ENCODE measurements at places on chromosomes 16 and 17. TPM values are rescaled to one million over a fixed set of nuclear protein-coding genes. Genes with fewer than 3 reads are reported as not detected.

GRCh38 chr17:149897-150584 lies 12.7 kb downstream of the SCGB1C2 start:
- no peak for DNase-seq

GPRC5B gene
- total RNA-seq, result 52.2 TPM

DNA sequence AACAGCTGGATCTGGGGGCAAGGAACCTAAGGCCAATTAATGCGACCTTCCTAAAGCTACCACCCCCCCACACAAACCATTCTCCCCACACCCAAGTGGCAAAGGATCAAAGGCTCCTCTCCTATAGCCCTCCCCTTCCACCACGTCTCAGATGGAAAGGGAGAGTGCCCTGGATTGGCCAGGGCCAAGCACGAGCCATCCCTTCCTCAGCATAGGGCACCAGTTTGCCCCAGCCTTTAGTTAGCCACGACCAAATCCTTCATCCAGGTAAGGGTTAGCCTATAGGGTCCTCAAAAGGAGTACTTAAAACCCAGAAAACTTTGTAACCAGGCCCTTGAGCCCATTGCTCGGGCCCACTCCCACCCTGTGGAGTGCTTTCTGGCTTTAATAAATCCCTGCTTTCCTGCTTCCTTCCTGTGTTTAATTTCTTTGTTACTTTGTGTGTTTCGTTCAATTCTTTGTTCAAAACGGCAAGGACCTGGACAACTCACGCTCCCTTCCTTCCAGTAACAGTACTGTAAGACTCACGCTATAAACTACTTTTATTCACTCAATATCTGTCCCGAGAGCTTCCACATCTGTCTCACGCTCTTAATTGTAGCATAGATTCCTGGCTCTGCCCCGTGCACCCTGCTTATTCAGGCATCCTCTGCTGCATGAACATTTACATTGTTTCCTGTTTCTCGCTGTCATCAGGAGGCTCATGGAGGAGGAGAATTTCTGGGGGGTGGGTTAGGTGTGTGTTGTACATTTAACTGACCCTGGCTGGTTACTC lies 62.3 kb downstream of the TNFRSF13B start:
- peak; percentile 9 for DNase-seq

PRCD gene
- not detected for total RNA-seq

DHRS7C gene
- total RNA-seq, result not detected

GRCh38 chr16:64428463-64429113 lies 693.3 kb downstream of the CDH11 start:
- no peak for DNase-seq

PPY gene
- not detected for total RNA-seq

GRCh38 chr16:24943471-24943870 lies 71.7 kb downstream of the ARHGAP17 start:
- DNase-seq, result no peak

DNA sequence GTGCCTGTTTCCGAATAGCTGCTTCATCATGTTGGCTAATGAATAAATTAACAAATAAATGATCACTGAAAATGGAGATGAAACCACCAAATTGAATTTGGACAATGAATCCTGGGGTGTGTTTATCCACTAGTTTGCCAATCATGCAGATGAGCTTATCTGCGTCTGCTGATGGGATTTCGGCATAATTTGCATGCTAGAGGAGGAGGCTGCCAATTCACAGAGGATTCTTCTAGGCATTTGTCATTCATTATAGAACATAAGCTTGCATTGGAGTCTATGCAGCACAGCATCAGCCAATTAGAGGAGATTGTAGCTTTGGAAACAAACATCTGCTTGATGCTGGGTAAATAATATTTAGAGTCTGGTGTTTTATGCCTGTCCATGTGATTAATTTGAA lies 123.1 kb downstream of the NPIPB5 start:
- no peak for DNase-seq

GRCh38 chr17:47229535-47230443 lies 20.6 kb downstream of the MYL4 start:
- DNase-seq, result peak; percentile 96

- no peak for DNase-seq
These were observed 126.1 kb downstream of the CA10 start for GRCh38 chr17:52032454-52032853.

- DNase-seq, result no peak
These were observed 20.6 kb downstream of the CYB5B start for GRCh38 chr16:69444873-69445517.

DNA sequence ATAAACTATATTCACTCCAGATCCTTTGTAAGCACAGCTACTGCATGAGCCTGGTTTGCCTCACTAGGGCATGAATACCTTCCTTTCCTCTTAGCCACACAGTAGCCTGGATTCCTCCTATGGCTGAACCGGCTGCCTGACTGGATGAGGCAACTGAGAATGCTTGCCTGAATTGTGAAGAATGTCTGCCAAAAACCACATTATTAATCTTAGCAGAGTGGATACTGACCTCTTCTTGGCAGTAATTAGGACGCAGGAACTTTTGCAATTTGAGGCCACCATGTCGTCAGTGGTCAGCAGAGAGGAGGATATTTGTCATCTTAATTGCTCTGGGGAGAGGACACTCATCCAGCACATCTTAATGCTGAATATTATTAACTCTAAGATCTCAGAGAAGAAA lies 651.8 kb upstream of the GOT2 start:
- DNase-seq, result no peak

DNA sequence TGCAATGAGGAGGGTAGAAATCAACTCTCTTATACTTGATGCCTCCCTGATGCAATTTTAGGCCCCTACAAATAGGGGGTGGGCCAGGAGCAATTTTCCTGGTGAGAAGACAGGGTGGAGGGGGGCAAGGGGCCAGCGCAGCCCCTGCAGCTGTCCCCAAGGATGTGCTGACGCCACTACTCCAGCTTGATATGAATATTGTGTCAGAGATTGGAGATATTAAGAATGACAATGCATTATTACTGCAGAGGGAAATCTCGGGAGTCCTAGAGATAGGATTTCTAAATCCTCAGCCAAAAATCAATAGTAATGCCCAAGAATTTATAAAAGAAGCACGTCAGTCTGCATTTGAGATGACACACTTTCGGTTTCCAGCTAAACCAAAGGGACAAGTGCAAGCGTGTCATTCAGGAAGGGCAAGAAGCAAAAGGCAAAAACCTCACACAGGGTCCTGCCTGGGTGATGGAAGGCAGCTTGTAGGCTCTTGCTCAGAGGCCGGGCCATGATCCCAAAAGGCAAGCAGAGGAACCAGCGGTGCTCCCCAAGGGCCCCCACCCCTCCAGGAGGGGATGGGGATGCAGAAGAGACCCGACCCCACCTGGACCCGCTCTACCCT lies 178.8 kb downstream of the C16orf78 start:
- DNase-seq, result no peak

DNA sequence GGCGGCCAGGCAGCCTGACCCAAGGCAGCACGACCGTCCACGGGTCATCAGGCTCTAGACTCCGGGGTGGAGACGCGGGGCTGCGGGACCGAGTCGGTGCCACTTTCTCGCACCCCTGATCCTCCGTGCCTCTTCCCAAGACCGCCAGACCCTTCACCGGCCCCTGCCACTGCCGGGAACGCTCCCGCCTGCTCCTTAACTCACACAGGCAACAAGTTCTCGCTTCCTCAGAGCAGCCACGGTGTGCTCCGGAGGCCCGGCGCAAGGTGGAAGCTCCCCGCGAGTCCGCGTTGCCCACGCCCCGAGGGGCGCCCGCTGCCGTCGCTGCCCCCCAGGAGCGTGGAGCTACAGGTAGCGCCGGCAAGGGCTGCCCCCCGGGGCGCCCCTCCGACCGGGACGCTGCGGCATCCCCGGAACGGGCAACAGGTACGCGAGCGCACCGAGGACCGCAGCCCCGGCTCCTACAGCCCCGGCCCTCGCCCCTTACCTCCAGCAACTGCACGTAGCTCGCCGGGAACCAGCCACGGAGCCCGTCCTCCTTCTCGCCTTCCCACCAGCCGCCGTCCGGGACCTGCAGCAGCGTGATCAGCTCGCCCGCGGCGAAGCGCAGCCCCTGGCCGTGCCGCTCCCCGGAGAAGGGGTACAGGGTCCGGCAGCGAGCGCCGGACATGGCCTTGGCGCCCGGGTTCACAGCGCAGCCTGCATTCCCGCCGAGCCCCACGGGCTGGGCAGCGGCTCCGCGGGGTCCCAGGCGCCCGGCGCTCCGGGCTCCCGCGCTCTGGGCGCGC lies 491 bp downstream of the GAS7 start:
- peak; percentile 46 for DNase-seq

GLIS2 gene
- 7.1 TPM for total RNA-seq

DNA sequence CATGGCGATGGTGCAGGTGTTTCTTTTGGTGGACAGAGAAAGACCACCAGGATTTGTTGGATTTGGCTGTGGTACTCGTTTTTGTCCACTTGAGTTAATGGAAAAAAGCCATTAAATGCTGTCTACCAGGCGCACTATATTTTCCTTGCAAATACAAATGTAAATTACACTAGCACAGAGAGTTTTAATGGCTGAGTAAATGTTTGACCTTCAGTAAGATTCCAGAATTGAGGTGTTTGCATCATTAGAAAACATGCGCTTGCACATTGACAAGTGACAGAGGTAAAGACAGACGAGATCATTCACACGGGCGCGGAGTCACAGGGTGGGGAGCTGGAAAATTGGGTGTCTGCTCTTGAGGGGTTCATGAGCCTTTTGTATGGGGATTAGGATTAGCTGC lies 53.5 kb upstream of the AKTIP start:
- DNase-seq, result no peak

- DNase-seq, result no peak
These were observed 17.9 kb upstream of the CD300E start for GRCh38 chr17:74641224-74641957.

ABCC6 gene
- 95.6 TPM for total RNA-seq

NLRC5 gene
- 34.3 TPM for total RNA-seq

CD79B gene
- total RNA-seq, result not detected

GRCh38 chr17:49730078-49730784 lies 22.5 kb upstream of the SLC35B1 start:
- DNase-seq, result peak; percentile 55

SPNS2 gene
- 27.7 TPM for total RNA-seq

HSD11B2 gene
- not detected for total RNA-seq

DNA sequence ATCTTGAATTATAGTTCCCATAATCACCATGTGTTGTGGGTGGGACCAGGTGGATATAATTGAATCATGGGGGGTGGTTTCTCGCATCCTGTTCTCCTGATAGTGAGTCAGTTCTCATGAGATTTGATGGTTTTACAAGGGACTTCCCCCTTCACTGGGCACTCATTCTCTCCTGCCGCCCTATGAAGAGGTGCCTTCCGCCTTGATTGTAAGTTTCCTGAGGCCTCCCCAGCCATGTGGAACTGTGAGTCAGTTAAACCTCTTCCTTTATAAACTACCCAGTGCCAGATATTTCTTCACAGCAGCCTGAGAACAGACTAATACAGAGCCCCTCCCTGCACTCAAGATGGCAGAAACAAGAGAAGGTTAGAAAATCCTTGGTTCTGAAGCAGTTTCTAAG lies 26.4 kb downstream of the LDAF1 start:
- DNase-seq, result no peak

DNA sequence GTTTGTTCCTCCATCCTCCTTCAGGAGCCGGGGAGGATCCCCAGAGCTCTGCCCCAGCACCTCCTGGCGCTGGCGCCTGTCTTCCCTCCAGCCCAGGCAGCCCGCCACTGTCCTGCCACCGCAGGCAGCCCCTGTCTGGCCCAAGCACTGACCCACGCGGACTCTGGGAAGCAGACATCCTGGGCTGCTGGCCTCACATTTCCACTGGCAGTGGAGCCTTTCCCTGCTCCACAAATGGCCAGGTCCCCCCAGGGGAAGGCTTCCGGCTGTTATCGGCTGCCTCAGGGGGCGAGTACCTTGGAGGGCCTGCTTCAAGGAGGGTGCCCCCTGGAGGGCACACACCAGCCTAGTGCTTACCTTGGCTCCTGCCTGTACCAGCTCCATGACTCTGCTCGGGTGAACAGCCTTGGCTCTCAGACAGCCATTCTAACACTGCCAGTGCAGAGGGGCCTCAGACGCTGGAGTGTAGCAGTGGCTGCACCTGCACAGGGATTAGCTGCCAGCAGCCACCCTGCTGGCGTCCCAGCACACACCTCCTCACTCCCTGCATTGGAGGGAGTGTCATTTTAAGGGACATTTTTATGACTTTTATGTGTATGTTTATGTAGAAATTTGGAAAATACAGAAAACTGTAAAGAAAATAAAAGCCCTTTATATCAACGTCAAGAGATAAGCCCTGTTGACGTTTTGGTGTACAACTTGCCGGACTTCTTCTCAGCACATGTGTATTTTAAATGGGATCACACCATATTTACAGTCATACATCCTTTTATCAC lies 21.0 kb downstream of the ACE start:
- DNase-seq, result peak; percentile 60

DNA sequence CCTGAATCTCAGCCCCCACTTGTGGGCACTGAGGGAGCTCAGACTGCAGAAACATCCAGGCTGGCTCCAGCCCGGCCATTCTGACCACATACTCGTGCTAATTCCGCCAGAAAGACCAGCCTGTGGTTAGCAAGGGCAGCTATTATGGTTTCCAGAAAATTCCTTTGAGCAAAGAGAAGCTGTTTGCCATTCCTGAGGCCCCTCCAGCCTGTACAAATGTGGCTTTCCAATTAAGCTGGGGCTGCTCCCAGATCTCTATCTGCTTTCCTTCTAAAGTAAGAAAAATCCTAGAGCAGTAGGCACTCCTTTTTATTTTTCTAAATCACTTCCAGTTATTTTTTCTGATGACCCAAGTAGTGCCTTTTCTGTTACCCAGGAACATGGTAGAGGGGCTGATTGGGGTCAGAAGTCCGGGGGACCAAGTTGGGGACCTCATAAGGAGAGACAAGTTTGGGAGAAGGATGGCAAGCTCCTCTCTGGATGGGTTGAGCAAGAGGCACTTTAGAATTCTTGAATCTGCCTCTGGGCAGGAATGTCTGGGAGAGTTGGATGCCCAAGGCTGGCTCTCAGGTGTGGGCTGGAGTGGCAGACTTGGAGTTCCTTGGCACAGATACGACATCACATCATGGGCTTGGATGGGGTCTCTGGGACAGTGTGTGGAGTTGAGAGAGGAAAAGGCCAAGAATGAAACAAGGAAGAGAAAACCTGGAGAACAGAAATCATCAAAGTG lies 83.3 kb upstream of the TNRC6C start:
- no peak for DNase-seq

- DNase-seq, result peak; percentile 68
These were observed 13.4 kb upstream of the PLLP start for GRCh38 chr16:57297856-57298255.

- DNase-seq, result no peak
These were observed 4.3 kb upstream of the PIMREG start for GRCh38 chr17:6439951-6440350.

- DNase-seq, result no peak
These were observed 4.7 kb upstream of the CDT1 start for GRCh38 chr16:88798772-88799455.

TMEM88 gene
- total RNA-seq, result not detected

DNA sequence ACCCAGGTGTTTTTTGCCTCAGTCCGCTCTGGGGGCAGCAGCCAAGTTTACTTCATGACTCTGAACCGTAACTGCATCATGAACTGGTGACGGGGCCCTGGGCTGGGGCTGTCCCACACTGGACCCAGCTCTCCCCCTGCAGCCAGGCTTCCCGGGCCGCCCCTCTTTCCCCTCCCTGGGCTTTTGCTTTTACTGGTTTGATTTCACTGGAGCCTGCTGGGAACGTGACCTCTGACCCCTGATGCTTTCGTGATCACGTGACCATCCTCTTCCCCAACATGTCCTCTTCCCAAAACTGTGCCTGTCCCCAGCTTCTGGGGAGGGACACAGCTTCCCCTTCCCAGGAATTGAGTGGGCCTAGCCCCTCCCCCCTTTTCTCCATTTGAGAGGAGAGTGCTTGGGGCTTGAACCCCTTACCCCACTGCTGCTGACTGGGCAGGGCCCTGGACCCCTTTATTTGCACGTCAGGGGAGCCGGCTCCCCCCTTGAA lies 2.1 kb upstream of the C17orf107 start:
- DNase-seq, result no peak

ARL5C gene
- total RNA-seq, result not detected

PIK3R6 gene
- total RNA-seq, result 0.37 TPM
